ENCODE measurements at places on chromosomes 3 and 15. TPM values are rescaled to one million over a fixed set of nuclear protein-coding genes. Genes with fewer than 3 reads are reported as not detected.

- no peak for DNase-seq
These were observed 48.4 kb downstream of the HES1 start for GRCh38 chr3:194184265-194184751.

Gene SERPINI2
- total RNA-seq: not detected

Gene RAB7A
- total RNA-seq: 534 TPM

Gene FEZF2
- total RNA-seq: not detected

DNA sequence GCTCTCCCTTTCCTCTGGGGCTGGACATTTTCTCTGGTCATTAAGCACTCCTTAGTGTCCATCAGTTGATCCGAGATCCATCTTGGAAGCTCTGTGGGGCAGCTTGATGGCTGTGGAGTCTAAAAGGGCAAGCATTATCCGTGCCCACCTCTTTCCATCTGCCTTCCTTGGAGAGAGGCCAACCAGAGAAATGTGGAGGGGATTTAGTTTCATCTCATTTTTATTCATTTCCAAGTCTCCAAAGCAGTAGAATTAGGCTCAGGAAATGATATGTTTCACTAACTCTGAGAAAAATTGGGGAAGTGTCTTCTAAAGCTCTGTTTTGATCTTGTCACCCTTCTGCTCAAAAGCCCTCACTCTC lies 95.9 kb upstream of the KLHL25 start:
- DNase-seq: no peak

DNA sequence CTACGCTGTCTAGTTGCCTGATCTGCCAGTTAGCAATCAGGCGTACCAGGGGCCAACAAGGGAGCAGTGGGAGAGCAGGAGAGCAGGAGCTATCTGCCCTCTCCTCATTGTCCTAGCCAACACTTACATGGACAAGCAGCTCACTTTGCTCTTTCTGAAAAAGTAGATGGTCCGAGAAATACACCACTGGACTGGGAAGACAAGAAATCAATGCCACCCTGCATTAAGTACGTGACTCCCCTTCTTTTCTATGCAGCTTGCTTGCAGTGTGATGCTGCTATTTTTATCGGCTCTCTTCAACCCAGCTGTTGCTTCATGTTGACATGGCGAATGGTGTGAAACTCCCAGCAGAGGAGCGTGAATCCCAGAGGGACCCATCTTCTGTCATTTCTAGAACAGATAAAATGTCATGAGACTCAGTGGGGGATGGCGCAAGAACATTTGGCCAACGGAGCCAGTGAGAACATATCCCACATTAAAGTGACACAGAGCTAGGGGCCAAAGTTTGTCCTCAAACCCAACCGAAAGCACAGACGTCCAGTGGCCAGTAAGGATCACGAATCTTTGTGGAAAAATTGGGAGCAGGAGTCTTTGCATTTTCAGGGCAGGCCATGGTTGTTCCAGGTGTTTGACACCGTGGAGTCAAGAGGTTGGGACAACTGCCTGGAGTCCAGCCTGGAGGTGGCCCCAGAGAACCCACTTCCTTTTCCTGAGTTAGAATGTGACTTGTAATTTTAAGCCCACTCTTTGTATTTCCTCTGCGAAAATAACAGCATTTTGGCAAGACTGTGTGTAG lies 53.7 kb upstream of the MEF2A start:
- DNase-seq: no peak

DNA sequence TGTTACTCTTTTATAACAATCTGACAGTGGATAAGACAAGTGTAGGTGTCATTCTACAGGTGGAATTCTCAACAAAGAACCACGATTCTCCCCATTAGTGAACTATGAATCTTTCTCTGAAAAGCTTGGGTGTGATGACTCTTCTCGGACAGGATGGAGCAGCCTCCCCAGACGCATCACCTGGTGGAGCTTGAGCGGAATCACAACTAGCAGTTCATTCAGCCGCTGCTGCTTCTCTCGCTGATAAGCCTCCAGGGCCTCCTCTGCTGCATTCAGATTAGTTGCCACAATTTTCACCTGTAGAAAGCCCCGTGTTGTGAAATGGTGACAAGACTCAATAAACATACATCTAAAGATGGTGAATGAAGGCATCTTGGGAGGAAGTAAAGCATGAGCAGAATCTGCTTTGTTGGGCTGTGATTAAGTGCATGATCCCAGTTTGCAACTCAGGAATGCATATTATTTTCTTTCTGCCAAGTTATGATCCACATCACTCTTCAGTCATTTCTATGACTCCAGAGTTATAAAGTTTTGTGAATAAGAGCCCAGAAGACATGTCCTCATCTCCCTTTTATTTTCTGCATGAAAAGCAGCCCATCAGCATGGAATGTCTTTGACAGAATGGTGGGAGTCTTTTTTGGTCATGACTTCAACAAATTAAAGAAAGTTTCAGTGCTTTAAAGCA lies 93.6 kb downstream of the BOC start:
- no peak for DNase-seq

Measured in activated CD4-positive, alpha-beta T cell treated with anti-CD3 and anti-CD28 coated beads for 36 hours (primary cell).